GM23248 (cell line): ENCODE measurements at places on chromosomes 5 and 9.

DNA sequence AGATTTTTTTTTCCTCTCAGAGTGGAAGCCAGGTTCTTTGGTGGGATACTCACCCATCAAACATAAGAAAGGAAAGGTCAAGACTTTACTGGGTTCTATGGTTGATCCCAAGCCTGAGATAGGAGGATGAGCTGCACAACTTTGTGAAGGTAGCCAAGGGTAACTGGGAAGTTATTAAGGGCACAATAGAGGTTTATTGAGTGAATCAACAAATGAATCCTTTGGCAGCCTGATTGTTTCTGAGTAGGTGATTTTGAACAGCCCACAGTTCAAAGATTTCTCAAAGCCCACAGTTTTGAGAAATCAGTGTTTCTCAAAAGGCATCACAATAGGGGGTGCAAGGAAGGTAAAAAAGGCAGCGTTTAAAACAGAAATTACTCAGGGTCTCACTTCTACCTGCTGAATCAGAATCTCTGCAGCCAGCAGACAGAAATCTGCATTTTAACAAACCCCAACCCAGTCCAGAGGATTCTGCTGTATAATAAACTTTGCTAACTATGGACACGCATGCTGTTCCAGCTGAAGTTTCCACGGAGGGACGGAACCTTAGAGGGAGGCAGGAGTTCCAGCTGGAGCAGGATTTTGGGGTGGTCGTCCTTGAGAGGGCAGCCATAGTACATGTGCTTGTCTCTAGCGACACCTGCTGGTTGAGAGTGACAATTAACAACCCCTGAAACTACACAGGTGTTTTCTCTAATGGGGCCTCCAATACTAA is 32.7 kb upstream of the FSD1L start:
- peak; percentile 60 for DNase-seq

DNA sequence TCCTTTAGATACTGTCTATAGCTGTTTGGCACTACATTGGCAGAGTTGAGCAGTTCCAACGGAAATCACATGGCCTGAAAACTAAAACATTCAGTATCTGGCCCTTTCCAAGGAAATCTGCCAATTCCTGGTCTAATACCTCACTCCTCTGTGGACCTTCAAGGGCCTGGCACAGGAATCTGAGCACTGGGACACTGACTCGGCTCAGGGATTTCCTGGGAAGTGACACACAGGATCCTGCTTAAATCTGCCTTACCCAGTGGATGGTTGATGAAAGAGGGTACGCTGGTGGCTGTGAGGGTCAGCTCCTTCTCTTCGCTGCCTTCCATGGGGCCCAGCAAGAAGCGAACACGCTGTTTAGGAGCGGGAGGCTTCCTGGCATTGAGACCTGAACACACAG is 904 bp downstream of the TRUB2 start:
- peak; percentile 6 for DNase-seq

DNA sequence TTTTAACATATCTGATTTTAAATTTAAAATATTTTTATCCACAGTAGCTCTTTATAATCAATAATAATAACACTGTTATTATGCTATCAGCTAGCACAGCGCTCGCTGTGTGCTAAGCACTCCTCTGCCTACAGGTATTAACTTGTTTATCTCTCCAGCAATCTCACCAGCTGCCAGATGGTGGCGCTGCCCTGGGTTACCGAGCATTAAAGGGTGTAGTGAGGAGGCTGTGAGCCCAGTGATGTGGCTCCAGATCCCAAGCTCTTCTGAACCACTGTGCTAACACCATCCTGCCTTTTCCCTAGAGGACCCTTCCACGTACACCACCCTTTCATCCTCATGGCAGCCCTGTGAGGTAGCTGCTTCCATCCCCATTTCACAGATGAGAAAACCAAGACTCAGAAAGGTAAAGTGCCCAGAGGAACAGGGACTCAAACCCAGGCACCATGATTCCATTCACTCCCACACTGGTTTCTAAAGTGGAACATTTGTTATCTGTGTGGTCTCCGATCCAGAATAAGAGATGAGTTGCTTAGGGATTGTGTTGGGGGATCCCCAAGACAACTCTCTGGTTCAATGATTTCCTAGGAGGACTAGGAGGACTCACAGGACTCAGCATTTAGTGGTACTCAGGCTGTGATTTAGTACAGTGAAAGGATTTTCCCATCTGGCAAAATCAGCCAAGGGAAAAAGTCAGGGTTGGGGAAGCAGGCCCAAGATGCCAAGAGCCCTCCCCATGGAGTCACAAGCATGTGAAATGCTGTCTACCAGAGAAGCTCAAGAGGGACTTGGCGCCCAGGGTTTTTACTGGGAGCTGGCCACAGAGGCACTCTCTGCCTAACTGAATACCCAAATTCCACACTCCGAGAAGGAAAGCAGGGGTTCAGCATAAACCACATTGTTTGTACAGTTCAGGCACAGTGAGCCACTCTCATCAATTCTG is 7.0 kb downstream of the IGFBPL1 start:
- DNase-seq: peak; percentile 29

- DNase-seq: no peak
Measured at GRCh38 chr9:89400403-89401116, 82.3 kb downstream of the SECISBP2 start.

GRCh38 chr9:116380496-116380995 is 227.0 kb downstream of the PAPPA start:
- peak; percentile 31 for DNase-seq

GRCh38 chr9:85056203-85056572 is 386.7 kb downstream of the NTRK2 start:
- DNase-seq: no peak

- no peak for DNase-seq
Measured at GRCh38 chr9:257957-258356, 43.3 kb downstream of the DOCK8 start.

DNA sequence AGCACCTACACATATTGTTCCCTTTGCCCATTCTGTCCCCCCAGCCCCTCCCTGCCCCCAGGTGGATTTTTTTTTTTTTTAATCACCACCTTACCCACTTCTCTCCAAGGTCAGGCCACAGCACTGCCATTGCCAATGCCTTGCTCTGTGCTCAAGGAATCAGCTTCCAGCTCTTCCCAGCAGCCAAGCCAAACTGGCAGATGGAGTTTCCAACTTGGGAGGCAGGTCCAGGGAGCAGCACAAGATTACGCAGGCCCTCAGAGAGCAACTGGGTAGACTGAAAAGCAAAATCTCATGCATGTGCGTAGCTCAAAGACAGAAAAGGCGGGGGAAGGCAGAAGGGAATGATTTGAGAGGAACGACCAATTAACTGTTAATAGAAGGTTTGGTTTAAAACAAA is 15.1 kb downstream of the GRHPR start:
- DNase-seq: no peak

DNA sequence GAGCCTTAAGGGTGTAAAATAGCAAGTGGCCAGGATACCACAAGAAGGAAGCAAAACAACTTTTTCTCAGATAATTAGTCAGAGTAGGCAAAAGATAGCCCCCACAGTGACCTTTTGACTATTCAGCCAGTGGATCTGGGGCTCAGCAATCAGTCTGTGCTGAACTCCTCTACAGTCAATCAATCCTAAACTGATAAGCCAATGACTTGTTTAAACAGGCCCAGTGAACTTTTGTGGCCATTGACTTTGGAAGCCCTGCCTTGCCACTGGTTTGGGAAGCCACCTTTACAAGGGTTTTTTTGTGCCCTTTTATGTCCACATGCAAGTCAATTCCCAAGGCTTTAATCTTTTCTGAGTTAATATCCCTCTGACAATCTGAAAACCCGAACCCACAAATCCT is 1565.0 kb upstream of the WWC1 start:
- no peak for DNase-seq
